ENCODE measurements at places on chromosomes 11 and 22.

- no peak for DNase-seq
These were observed 4.4 kb downstream of the EFEMP2 start for GRCh38 chr11:65868076-65868667.

- DNase-seq = no peak
These were observed at the start of gene TAGLN for GRCh38 chr11:117199053-117199915. Gene TAGLN, plus strand, starts transcription at chr11:117199370. Its CDS starts 3,644 bp downstream, at chr11:117203014.

- DNase-seq = no peak
These were observed 3.0 kb upstream of the SEC14L3 start for GRCh38 chr22:30474683-30475424.

GRCh38 chr11:93490996-93491618, 52.1 kb downstream of the SMCO4 start:
- DNase-seq = no peak

GRCh38 chr11:33898957-33899356, 7.1 kb upstream of the LMO2 start:
- no peak for DNase-seq

DNA sequence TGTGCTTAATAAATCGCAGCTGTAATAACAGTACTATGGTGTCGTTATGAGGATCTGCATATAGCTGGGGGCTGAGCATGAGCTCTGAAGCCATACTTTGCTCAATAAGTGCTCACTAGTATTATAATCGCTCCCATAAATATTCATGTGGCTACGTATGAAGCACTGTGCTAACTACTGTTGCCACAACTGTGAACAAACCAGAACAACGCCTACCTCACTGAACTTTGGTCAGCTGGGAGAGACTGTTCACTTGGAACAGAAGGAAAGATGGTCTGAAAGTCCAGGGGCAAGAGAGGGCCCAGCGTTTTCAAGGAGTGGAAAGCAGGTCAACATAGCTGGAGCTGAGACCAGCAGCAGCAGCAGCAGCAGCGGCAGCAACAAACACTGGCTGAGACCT, 141.6 kb downstream of the EFCAB6 start:
- DNase-seq = no peak
